ENCODE measurements at places on chromosomes 2 and 18.

GRCh38 chr2:138564586-138565229 lies 63.1 kb downstream of the SPOPL start:
- ATAC-seq = no peak

- ATAC-seq = no peak
Measured at GRCh38 chr18:79544386-79544963, 135.1 kb upstream of the CTDP1 start.

GRCh38 chr18:26621161-26622026 lies 73.0 kb upstream of the KCTD1 start:
- no peak for ATAC-seq

DNA sequence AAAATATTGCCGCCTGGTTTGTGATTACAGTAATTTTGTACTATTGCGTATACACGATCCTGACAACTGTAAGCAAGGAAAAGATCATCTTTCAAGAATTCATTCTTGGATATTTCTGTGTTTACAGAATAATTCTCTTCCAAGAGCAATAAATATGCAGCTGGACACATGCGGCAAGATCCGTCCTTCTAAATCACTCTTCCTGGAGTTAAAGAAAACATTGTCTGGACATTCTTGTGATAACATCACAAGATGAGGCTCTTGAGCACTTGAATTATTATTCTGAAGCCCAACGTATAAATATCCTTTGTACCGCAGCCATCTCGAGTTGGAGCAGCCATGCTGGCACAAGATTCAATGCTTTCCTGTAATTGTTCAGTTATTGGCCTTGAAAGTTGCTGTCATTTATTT lies 9.9 kb downstream of the FHL2 start:
- ATAC-seq = no peak
